CD4-positive, alpha-beta memory T cell (primary cell): ENCODE measurements at places on chromosomes 11 and 22. TPM values are rescaled to one million over a fixed set of nuclear protein-coding genes. Genes with fewer than 3 reads are reported as not detected.

GRCh38 chr11:7592711-7593110 is 78.9 kb downstream of the PPFIBP2 start:
- DNase-seq, result no peak
- no peak overlapping the region for H3K4me3 ChIP-seq
- H3K4me1 ChIP-seq, result peaks cover 22% of the 10 kb centered on the region
- H3K27ac ChIP-seq, result no peak overlapping the region
- H3K27me3 ChIP-seq, result no peaks in the 10 kb centered on the region
- H3K36me3 ChIP-seq, result no peaks in the 10 kb centered on the region

GRCh38 chr11:133078591-133079404 is 453.5 kb downstream of the OPCML start:
- no peaks in the 10 kb centered on the region for H3K36me3 ChIP-seq
- H3K4me1 ChIP-seq, result peaks cover 4% of the 10 kb centered on the region
- no peak for DNase-seq
- no peaks in the 10 kb centered on the region for H3K27me3 ChIP-seq
- no peak overlapping the region for H3K4me3 ChIP-seq
- no peak overlapping the region for H3K27ac ChIP-seq

DNA sequence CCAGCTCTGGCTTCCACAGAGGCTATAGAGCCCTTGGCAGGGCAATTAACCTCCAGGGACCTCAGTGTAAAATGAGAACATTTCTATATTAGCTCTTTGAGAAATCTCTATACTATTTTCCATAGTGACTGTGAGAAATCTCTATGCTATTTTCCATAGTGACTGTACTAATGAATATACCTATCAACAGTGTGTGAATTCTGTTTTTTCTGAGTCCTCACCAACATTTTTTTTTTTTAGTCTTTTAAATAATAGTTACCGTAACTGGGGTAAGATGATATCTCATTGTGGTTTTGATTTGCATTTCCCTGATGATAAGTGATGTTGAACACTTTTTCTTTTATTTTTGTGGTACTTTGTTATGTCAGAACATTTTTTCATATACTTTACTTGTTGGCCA is 7.0 kb upstream of the MTNR1B start:
- H3K36me3 ChIP-seq, result no peaks in the 10 kb centered on the region
- H3K27ac ChIP-seq, result no peak overlapping the region
- H3K4me3 ChIP-seq, result no peak overlapping the region
- H3K27me3 ChIP-seq, result no peaks in the 10 kb centered on the region

- H3K27me3 ChIP-seq, result no peaks in the 10 kb centered on the region
- DNase-seq, result peak; percentile 78
- peak overlapping the region; percentile 92 for H3K4me3 ChIP-seq
- H3K27ac ChIP-seq, result peak overlapping the region; percentile 80
- H3K4me1 ChIP-seq, result peaks cover 57% of the 10 kb centered on the region
- peaks cover 6% of the 10 kb centered on the region for H3K36me3 ChIP-seq
These were observed 2.8 kb downstream of the MYH9 start for GRCh38 chr22:36384766-36385481.

- H3K4me3 ChIP-seq, result no peak overlapping the region
- no peak for DNase-seq
- H3K4me1 ChIP-seq, result no peaks in the 10 kb centered on the region
- H3K36me3 ChIP-seq, result no peaks in the 10 kb centered on the region
These were observed 115.5 kb downstream of the UVRAG start for GRCh38 chr11:75930534-75930933.

DNA sequence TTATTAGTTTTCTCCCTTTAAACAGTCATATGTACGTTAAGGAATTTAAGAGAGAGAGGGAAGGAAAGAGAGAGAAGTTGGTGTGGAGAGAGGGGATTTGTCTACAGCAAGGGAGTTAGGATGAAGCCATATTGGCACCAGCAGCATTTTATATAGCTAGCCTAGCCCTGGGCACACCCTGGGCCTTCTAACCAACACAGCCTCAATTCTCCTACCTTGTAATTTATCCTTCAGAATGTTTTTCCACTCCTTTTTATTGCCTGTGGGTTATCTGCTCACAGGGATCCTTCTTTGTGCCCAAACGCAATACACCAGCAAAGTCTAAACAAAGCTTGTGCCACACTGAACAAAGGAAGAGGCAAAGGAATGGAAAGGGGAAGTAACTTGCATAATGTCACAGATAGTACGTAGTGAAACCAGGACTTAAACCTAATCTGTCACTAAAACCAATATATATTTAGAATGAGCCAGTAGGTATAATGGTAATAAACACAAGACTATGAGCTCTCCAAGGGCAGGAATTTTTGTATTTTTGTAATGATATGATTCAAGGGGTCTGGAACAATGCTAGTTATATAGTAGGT is 613.8 kb upstream of the TENM4 start:
- H3K4me3 ChIP-seq, result no peak overlapping the region
- DNase-seq, result no peak
- H3K27ac ChIP-seq, result no peak overlapping the region
- H3K36me3 ChIP-seq, result no peaks in the 10 kb centered on the region
- no peaks in the 10 kb centered on the region for H3K4me1 ChIP-seq

GRCh38 chr11:64451856-64452255 is 92.9 kb downstream of the RPS6KA4 start:
- H3K4me3 ChIP-seq, result no peak overlapping the region
- no peaks in the 10 kb centered on the region for H3K36me3 ChIP-seq
- no peak overlapping the region for H3K27ac ChIP-seq
- H3K27me3 ChIP-seq, result peaks cover 5% of the 10 kb centered on the region
- H3K4me1 ChIP-seq, result peaks cover 18% of the 10 kb centered on the region

DNA sequence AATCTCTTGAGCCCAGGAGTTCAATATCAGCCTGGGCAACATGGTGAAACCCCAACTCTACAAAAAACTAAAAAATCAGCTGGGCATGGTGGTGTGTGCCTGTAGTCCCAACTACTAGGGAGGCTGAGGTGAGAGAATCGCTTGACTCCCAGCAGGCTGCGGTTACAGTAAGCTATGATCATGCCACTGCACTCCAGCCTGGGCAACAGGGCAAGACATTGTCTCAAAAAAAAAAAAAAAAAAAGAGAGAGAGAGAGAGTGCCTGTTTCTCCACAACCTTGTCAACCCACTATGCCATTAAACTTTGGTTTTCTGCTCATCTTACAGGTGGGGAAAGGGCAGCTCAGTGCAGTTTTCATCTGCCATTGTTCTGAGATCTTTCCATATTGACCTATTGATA is 5.1 kb downstream of the FOLR3 start:
- H3K36me3 ChIP-seq, result no peaks in the 10 kb centered on the region
- H3K27me3 ChIP-seq, result no peaks in the 10 kb centered on the region
- no peak overlapping the region for H3K4me3 ChIP-seq
- DNase-seq, result no peak

DNA sequence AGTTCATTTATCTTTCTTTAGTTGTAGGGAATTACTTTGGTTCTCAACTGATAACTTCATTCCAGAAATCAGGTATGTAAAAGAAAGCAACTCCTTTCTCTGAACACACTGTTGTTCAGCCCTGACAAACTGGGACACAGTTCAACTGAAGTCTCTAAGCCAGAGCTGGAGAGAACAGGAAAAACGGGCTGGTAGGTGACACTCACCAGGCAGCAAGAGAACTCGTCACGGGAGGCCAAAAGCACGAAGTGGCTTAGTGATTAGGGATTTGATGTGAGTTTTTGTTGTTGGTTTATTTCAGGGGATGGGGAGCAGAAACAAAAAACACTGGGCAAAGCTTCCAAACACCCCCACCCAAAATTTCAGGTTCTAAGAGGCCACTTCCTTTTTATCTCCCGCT is 54.1 kb downstream of the MYH9 start:
- no peak overlapping the region for H3K4me3 ChIP-seq
- DNase-seq, result no peak
- H3K4me1 ChIP-seq, result peaks cover 100% of the 10 kb centered on the region
- peaks cover 42% of the 10 kb centered on the region for H3K36me3 ChIP-seq
- H3K27ac ChIP-seq, result peak overlapping the region; percentile 84

GRCh38 chr11:129935723-129936122 is 40.3 kb upstream of the NFRKB start:
- no peak for DNase-seq
- H3K27ac ChIP-seq, result no peak overlapping the region
- H3K36me3 ChIP-seq, result peaks cover 4% of the 10 kb centered on the region
- no peaks in the 10 kb centered on the region for H3K4me1 ChIP-seq

Gene NDUFA6
- total RNA-seq, result 44.4 TPM

Gene PGGHG
- 304 TPM for total RNA-seq

Gene ADAMTS15
- not detected for total RNA-seq

Gene SLC5A4
- not detected for total RNA-seq

Gene PHLDA2
- 1.1 TPM for total RNA-seq

Gene LRRC4C
- total RNA-seq, result not detected
